ENCODE measurements at places on chromosomes 12 and 14.

DNA sequence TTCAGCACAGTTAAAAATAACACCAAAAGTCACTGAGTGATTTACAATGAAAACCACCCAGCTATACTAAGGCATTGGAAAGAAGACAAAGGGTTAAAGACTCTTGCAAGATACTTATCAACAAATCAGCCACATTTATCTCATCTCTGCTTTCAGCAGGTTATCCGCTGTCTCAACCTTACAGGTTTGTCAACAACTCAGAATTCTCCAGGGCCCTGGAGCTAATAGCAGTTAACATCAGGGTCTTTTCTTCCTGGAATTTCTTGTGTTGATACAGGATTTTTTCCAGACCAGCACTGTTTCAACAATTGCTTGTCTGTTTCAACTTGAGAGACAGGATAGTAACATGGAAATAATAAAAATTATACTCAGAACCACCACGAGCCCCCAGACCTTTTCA is 3.5 kb downstream of the PKP2 start:
- DNase-seq: no peak

- no peak for DNase-seq
Observed at GRCh38 chr14:104425171-104425681, 154.3 kb upstream of the C14orf180 start.

GRCh38 chr14:63895510-63895909 is 42.7 kb downstream of the SYNE2 start:
- DNase-seq: no peak

GRCh38 chr12:62319058-62319457 is 58.9 kb downstream of the USP15 start:
- DNase-seq: no peak

DNA sequence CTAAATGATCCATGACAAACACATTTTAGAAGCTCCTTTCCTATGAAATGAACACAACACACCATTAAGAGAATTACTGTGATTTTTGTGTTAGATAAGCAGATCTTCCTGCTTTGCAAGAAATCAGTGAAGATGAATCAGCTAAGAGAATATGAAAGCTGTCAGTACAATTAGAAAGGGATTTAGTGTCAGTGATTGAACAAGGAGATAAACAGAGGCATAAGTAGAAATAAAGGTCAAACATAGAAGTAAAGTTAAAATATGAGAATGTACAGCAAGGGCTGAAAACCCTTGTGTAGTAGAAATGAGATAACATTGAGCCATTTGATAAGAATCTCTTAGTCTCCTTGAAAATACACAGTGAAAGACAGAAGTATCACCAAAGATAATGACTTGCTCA is 21.4 kb upstream of the SLC16A7 start:
- no peak for DNase-seq

DNA sequence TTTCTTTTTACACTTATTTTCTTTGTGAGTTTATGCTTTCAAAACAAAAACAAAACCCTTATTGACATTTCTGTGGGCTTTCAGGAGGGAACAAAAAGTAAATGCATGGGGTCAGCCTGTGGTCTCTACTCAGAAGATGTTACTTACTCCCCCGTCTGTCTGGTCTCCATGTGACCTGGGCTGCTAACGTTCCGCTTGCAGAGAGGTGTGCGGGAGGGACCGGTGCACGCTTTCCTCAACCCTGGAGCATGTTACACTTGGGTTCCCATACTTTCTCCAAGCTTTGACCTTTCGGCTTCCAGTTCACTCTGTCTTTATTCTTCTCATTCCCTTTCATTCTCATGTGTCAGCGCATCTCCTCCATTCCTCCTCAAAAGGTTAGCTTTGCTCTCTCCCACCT is 36.5 kb downstream of the ZC3H14 start:
- no peak for DNase-seq

DNA sequence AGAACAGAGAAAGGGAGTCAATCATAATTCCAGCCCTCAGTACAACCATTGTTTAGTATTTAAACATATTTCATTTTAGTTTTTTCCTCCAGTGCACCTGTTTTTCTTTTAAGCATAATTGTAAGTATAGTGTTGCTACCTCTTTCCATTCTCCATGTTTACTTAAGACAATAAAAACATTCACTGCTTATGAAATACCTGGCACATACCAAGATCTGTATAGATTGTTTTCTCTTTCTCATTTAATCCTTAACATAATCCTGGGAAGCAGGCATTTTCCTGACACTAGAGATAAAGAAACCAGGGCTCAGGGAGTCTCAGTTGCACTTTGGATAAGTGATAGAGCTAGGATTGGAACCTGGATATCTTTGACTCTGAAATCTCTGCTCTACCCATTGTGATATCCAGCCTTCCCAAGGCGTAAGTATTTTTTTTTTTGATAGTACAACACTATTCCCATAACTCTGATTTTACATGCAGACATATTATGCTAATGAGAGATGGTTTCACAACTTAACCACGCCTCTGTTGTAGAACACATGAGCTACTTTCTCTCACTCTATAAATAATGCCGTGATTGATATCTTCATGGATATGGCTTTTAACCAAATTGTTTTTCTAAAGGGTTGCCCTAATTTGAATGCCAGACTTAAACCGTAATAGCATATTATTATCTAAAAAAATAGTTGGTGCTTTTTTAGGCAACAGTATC is 11.8 kb upstream of the KRT7 start:
- no peak for DNase-seq

- no peak for DNase-seq
Observed at GRCh38 chr12:83461336-83461935, 774.7 kb downstream of the TMTC2 start.

- no peak for DNase-seq
Observed at GRCh38 chr12:116924558-116925453, 14.1 kb downstream of the FBXW8 start.

DNA sequence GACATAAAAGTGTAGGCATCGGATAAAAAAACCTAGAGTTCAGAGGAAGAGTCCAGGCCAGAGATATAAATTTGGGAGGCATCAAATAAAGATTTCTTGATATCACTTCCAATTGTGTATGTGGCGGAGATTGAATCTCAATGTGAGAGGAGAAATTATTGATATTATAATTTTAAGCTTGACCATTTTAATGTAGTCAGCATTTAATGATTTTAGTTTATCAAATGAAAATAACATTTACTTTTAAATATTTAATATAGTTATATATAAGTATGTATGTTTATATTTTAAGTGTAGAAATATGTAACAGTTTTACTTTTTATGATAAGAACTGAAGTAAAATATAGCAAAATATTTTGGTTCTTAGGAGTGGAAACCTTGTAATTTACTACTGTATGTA is 48.7 kb downstream of the WASHC4 start:
- no peak for DNase-seq

- peak; percentile 14 for DNase-seq
Observed at GRCh38 chr14:73567951-73568885, 795 bp upstream of the ACOT2 start.

DNA sequence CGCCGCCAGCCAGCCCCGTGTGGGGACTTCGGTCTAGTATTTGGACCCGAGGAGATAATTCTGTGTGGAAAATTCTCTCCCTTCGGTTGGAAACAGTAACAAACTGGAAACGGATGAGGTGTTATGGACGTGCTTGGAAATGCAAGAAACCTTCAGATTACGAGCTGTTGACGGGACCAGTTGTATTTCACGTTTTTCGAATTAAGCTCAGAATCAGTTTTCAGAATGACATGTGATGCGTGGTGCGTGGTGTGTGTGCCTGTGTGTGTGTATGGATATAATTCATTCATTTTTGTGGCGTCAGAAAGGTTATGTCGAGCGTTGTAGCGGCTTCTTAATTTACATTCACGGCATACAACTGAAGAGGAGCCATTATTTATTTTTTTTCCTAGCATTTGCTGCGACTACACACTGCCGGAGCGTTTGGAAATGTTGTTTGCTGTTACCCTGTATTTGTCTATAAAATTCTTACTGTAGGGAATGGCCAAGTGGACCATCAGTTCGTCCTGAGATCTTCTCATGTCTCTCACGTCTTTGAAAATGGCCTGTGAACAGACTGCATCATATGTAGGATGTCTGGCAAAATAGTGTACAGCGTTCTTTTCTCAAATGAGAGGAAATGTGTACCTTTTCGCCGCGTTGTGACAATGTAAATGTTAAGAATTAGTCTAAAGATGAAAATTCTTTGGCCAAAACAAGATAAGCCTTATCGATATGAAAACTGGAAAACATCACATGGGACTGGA is 1.3 kb downstream of the TRAF3 start:
- no peak for DNase-seq

- DNase-seq: no peak
Observed at GRCh38 chr14:100677152-100677551, 49.5 kb upstream of the DLK1 start.

- no peak for DNase-seq
Observed at GRCh38 chr12:79441534-79441933, 249.2 kb downstream of the PAWR start.

- no peak for DNase-seq
Observed at GRCh38 chr14:58777541-58777979, 139.8 kb downstream of the DACT1 start.

GRCh38 chr12:96506776-96507175 is 17.4 kb downstream of the CFAP54 start:
- no peak for DNase-seq

DNA sequence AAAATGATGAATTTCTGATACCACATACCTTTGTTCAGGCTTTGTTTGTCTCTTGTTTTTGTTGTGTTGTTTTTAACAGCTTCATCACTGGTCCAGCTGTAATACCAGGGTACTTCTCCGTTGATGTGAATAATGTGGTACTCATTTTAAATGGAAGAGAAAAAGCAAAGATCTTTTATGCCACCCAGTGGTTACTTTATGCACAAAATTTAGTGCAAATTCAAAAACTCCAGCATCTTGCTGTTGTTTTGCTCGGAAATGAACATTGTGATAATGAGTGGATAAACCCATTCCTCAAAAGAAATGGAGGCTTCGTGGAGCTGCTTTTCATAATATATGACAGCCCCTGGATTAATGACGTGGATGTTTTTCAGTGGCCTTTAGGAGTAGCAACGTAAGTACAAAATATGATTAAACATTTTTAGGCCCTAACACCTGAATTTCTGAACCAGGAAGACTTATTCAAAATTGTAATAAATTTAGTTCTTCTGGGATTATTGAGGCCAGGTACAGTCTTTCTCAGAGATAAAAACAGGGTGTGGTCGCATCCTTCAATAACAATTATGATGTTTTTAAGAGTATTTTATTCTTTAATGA is 22.4 kb downstream of the RXYLT1 start:
- DNase-seq: peak; percentile 8

- no peak for DNase-seq
Observed at GRCh38 chr12:11707535-11707934, 58.1 kb downstream of the ETV6 start.

DNA sequence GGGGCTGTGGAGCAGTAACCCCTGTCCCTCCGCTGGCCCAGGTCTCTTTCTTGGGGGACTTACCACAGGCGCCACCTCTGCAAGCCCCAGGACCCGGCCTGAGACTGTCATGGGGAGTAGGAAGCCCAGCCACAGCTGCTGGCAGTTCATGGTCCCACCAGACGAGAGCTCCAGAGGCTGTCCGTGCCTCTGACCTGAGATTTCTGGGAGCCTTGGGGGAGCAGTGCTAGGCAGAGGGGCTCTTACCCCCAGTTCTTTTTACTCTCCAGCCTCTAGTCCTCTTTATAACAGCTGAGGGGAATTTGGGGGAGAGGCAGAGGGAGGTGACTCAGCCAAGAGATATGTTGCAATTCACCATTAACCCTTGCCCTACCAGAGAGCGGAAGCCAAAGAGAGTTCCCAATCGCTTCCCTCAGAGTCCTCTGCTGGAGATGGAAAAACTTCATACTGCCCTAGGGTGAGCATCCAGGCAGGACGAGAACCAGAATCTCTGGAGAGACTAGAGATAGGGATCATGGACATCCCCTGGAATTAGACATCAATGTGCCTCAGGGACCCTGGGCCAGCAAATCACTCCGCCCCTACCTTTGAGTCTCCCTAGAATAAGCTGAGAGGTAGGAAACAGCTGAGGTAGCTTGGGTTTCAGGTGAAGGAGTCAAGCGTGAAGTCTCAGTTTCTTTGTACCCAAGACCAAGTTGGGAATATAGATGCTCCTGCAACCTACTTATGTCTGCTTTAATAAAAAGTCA is at the start of gene MMP19:
Gene MMP19, minus strand, starts transcription at position 256 of the 749 bp plus-strand sequence. Its CDS starts 106 bp downstream, at position 150.
- DNase-seq: no peak

DNA sequence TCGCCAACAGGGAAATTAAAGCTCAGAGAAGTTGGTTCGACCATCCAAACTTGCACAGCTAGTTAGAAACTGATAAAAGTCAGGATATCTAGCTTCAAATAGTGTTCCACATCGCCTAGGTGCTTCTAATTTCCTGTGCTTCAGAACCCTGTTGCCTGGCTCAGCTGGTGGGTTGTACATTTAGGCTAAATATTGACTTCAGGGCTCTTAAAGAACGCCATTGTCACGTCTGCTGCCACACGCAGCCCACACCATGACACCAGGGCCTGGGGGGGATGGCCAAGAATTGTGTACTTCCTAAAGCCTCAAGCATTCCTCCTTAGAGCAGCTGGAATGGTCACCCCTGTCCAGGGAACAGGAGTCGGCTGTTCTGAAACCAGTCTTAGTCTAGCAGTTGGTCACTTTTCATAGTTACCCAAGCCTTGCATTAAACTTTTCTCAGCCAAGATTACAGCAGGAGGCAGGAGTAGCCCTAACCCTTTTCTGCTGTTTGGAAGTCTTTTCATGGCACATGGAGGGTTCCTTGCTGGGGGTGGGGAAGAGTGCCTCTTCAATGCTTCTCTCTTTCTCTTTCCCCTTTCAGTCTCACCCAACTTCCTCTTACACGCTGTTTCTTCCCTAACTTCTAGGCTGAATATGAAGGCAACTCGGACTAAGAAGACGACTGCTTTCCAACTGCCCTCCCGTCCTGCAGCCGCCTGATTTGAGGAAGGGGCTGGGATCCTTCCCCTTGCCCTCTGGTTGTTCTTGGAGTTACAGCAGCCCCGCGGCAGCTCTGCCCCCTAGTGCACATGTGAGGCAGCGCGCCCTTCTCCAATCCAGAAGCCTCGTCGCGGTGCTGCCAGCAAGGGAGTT is 17.1 kb downstream of the FOS start:
- peak; percentile 74 for DNase-seq

- no peak for DNase-seq
Observed at GRCh38 chr14:72663076-72663487, 230.8 kb downstream of the DPF3 start.

- no peak for DNase-seq
Observed at GRCh38 chr12:25308756-25309155, 58.0 kb upstream of the KRAS start.

DNA sequence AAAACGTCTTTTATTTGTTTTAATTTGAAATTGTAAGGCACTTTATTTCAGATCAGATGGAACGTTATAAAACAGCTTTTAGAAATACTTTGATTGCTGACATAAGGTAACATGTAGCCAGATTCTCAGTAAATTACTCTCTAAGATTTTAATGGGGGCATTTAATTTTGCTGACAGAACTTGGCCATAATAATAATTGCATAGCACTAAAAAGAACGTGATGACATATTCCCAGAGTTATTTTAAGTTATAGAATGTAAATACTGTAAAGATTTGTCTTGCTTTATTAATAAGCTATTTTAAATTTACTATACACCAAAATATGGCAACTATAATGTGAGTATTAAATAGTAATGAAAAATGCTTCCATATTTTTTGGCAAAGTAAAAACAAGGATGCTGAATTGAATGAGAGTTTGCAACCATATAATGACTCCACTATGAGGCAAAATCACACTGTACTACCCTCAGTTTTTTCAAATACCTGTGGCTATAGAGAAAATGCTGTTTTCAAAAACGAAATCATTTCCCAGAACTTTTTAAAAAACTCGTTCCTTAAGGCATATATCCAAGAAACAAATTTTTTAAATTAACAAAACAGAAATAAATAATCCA is 876 bp downstream of the LUM start:
- no peak for DNase-seq

- DNase-seq: no peak
Observed at GRCh38 chr12:132196038-132196872, 52.0 kb downstream of the NOC4L start.

Measured in NCI-H446 (cell line).